ENCODE measurements at places on chromosomes 5 and 9.

- no peak for DNase-seq
These were observed 111.8 kb downstream of the CAVIN4 start for GRCh38 chr9:100689635-100690034.

DNA sequence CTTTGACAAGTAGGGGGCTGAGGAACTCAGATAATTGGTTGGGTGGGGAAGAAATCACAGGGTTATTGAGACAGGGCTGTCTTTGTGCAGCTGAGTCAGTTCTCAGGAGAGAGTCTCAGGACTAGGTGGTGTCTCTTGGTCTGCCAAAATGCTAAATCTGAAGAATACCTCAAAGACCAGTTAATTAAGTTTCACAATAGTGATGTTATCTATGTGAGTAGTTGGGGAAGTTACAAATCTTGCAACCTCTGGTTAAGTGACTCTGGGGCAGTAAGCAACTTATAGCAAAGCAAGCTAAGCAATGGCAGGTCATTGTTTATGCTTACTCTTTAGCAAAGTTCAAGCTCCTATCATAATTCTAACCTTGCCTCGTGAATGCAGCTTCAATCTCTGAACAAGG lies 53.6 kb downstream of the GIN1 start:
- no peak for DNase-seq

DNA sequence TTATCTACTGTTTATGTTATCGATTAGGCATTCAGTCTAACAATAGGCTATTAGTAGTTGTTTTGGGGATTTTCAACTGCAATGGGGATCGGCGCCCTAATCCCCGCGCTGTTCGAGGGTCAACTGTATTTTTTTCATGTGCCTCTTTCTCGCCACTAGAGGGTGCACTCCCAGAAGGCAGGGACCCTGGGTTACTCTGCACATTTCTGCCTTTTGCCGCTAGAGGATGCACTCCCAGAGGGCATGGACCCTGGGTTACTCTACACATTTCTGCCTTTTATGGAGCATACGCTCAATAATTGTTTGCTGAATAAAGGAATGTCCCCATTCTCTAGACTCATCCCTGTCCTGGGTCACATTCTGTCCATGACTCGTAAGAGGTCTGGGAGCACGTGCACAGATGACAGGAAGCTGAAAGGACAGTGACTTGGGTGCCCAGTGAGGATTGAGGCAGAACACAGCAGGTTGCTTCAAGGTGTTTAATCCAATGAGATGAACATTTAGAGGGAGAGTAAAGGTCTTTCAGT lies 27.9 kb upstream of the RECK start:
- peak; percentile 24 for DNase-seq

GRCh38 chr5:67643536-67643935 lies 446.9 kb upstream of the CD180 start:
- DNase-seq = no peak

GRCh38 chr5:131148835-131149234 lies 16.2 kb downstream of the HINT1 start:
- DNase-seq = no peak

GRCh38 chr9:83041771-83042170 lies 21.2 kb downstream of the RASEF start:
- no peak for DNase-seq

- no peak for DNase-seq
These were observed 1.1 kb upstream of the DBH start for GRCh38 chr9:133635098-133635497.

- DNase-seq = no peak
These were observed 204.2 kb upstream of the HAPLN1 start for GRCh38 chr5:83924891-83925290.

DNA sequence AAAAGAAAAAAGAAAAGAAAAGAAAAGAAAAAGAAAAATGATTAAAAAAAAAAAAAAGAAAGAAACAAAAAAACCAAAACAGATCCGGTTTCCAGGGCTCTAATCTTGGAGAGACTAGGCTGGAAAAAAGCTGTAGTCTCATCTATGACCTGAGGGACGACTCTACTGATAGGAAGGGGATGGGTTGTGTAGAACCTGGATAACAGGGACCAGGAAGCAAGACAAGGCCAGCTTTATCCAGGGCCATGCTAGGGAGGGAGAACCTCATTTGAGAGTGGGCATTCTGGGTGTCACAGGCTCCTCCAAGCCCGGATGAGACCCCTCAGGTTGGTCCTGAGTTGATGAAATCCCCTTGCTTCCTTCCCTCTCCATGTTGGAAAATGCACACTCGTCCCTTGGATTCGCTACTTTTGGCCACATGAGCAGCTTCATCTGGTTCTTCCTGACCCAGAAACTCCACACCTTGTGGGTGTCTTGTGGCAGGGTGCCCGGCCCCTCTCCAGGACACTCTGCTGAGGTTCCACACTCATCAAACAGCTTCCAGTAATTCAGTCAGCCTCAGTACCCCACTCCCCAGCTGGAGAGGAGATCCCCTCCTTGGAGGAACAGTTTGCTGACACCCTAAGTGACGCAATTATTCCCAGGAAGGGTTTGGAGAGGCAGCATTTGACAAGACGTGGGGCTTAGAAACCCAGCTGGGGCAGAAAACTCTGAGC lies 71.1 kb upstream of the LHFPL2 start:
- no peak for DNase-seq

- DNase-seq = no peak
These were observed 114.4 kb downstream of the AUH start for GRCh38 chr9:91247278-91247677.

DNA sequence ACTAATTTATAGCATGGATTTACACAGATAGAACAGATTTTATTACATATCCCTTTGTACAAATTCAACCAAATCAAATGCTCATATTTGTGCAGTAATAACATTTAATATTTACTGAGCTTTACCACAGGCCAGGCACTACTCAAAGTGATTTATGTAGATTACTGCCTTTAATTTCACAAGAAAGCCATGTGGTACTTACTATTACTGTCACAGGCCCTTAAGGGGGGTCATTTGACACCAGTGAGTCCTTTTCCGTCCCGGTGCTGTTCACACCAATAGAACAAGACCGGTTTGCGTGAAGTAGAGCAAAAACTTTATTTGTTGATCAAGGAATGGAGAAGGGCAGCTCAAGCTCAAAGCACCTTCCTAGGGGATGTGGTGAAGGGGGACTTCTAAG lies 308.5 kb upstream of the KCNN2 start:
- no peak for DNase-seq

GRCh38 chr9:79524266-79524665 lies 47.5 kb upstream of the TLE4 start:
- no peak for DNase-seq

DNA sequence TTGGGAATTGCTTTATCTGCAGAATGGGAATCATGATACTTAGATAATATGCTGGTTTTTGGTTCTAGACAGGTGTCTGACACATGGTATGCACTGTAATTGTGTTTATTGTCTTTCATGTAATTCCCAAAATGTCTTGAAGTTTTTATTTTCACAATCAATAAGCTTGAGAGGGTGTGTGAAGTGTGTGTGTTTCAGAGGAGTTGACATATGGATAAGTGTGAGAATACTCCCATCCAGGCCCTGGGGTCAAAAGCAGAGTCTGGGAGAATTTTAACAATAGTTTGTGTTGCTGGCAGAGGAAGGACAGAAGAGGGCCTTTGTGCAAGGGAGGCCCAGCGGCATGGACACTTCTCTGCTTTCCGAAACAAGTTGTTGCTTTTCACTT lies 8.4 kb downstream of the PRDM6 start:
- DNase-seq = no peak

GRCh38 chr9:123129423-123129822 lies 96.0 kb downstream of the GPR21 start:
- no peak for DNase-seq

DNA sequence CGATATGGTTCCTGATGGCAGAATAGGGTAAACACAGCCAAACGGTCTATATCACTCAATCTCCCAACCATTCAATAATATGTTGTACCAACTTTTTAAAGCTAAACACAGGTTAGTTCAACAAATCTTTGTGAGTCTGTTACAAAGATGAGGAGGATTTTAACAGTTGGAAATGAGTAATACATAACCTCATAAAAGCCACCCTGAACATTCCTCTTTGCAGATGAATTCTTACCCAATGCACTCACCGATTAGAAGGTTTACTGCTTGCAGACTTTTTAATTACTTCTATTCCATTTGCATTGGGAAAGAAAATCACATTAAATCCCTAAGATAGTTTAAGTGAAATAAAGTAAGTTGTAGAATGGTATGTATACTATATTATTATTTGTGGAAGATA lies 23.3 kb upstream of the TRMT10B start:
- DNase-seq = no peak

GRCh38 chr5:169632946-169633345 lies 4.1 kb upstream of the DOCK2 start:
- DNase-seq = no peak

DNA sequence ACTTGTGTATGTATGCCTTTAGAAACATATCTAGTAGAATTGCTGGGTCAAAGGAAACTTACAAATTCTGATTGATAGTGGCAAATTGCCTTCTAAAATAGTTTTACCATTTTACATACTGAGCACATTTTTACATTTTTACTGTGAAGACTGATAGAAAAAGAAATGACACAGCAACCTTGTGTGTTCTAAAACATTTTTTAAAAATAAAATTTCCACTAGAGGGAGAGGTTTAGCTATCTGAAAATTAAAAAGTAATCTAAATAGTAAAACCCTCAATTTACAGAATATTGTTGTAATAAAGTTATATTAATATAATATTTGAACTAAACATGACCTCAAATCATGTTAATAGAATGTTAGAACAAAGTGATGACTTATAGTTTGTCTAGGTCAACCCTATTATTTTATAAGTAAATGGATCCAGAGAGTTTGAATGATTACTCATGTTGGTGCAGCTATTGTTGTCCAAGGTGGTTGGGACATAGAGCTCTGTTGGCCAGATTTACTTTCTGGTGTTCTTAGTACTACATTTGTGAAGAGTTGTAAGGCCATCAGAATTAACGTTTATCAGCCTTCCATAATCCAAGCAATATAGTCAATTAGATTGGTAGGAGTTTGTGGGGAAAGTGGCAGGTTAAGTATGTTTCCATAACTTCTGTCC lies 17.2 kb downstream of the CENPP start:
- no peak for DNase-seq

GRCh38 chr5:109619606-109620005 lies 70.1 kb upstream of the MAN2A1 start:
- DNase-seq = no peak

GRCh38 chr5:78647838-78648358 lies 674 bp downstream of the LHFPL2 start:
- DNase-seq = no peak

DNA sequence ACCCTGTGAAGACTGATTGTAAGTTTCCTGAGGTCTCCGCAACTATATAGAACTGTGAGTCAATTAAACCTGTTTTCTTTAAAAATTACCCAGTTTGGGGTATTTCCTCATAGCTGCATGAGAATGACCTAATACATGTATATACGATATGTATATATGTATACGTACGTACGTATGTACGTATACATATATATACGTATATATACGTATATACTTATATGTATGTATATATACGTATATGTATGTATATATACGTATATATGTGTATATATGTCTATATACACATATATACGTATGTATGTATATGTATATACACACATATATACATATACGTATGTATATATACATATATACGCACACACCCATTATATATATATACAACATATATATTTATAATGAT lies 1153.0 kb upstream of the CDH18 start:
- no peak for DNase-seq

- no peak for DNase-seq
These were observed 26.5 kb upstream of the NREP start for GRCh38 chr5:111783537-111783936.

GRCh38 chr5:16061163-16061562 lies 118.4 kb downstream of the MARCHF11 start:
- no peak for DNase-seq

DNA sequence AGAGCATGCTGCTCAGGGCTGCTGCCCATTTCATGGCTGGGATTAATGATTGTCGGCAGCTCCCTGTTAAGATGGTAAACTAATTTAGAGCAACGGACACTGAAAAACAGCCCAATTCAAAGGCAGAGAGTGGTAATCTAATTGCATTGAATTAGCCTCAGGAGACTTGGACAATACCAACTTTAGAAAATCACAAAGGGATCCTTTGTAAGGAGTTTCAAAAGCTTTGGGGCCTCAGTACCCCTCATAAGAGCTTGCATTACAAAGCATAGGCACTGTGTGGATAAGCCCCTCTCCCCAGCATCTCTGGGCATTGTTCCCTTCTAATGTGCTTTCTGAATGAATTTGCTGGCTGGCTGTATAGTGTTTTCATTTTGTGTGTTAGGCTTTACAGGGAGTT lies 6.7 kb downstream of the GLRA1 start:
- DNase-seq = no peak

DNA sequence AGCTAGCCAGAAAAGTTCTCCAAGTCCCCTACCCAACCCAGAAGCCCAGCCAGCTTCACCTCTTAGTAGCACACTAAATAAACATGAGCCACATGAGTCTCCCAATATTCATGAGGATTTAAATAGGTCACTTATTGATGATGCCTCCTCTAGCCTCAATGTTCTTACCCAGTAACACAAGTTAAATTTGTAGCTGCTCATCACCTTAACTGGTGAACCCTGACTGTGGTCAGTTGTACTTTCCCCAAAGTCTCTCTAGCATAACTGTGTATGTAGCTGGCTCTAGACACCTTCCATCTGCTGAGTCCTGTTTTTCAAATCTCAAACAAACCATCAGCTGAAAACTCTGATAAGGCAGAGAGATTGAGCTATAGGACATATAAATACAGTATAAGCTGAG lies 100.3 kb upstream of the ELAVL2 start:
- no peak for DNase-seq

DNA sequence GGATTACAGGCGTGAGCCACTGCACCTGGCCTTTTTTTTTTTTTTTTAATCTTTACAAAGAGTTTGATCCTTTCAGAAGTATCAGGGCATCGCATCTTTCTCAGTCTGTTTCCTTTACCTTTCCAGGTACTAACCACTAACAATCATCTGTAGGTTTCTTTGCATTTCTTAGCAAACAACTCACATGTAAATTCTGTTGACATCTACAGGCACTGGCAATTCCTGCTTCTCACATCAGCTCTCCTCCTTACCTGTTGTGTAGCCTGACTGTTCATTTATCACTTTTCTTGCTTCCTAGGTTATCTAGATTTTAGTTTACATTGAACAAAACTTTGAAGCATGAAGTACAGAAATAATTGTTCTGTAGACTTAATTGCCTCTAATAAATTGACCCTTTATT lies 27.5 kb upstream of the VPS13A start:
- DNase-seq = no peak

DNA sequence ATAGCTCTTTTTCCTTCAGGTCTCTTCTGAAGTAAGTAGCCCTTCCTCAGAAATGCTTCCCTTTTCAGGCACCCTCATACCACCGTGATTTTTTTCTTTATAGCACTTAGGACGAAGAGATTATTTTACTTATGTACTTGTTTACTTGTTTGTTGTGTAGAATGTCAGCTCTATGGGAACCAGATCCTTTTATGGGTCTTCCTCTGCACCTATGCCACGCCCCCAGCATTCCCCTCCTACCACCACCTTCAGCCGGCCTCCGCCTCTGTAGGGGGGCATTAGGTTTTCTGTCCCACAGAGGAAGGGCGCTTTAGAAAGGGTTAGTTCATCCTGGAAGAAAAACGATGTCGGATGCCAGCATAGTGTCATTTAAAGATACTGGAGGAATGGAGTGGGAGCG lies 1.8 kb downstream of the CDKN2B-AS1 start:
- no peak for DNase-seq
